ENCODE measurements at places on chromosomes 5 and 9. TPM values are rescaled to one million over a fixed set of nuclear protein-coding genes. Genes with fewer than 3 reads are reported as not detected.

The PCDHB12 gene
- total RNA-seq, result 3.6 TPM

- DNase-seq, result peak; percentile 65
These were observed 99.9 kb downstream of the ANKRD18B start for GRCh38 chr9:33623658-33624586.

- DNase-seq, result no peak
These were observed 25.9 kb upstream of the ADAMTSL1 start for GRCh38 chr9:18448101-18448500.

- DNase-seq, result no peak
These were observed 165.2 kb downstream of the TMEM38B start for GRCh38 chr9:105859428-105860091.

- DNase-seq, result no peak
These were observed 121.0 kb downstream of the NREP start for GRCh38 chr5:111635916-111636570.

The TLX3 gene
- total RNA-seq, result not detected

The HACD4 gene
- 0.34 TPM for total RNA-seq

DNA sequence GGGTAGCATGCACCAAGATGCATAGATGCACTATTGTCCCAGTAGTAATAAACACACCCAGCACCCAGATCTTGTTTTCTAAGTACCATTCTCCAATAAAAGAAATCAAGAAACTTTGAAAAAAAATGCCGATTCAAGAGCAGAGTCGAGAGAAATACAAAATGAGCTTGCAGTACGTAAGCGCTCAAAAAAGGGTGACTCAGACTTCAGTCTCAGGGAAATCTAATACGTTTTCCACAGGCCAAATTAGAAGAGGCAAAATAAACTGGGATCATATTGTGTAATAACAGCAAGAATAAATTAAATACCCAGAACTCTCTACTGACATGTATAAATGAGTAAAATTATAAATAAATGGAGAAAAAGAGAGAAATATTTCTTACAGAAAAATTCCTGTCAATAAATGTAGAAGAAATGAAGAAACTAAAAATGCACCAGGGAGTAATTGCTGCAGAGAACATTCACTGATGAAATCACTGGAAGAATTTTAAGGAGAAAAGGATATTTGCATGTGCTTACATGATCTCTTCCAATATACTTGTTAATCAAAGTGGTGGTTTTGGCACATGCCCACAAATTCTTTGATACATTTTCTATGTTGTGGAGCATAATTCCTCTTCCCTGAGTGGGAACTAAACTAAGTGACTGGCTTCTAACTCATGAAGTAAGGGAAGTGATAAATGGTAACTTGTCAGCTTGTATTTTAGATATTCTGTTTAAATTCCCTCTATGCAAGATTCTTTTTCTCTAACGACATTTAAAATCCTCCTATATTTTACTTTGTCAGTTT, 567.6 kb upstream of the ADAMTS16 start:
- peak; percentile 20 for DNase-seq

GRCh38 chr5:33973271-33973670, 11.2 kb downstream of the SLC45A2 start:
- no peak for DNase-seq

DNA sequence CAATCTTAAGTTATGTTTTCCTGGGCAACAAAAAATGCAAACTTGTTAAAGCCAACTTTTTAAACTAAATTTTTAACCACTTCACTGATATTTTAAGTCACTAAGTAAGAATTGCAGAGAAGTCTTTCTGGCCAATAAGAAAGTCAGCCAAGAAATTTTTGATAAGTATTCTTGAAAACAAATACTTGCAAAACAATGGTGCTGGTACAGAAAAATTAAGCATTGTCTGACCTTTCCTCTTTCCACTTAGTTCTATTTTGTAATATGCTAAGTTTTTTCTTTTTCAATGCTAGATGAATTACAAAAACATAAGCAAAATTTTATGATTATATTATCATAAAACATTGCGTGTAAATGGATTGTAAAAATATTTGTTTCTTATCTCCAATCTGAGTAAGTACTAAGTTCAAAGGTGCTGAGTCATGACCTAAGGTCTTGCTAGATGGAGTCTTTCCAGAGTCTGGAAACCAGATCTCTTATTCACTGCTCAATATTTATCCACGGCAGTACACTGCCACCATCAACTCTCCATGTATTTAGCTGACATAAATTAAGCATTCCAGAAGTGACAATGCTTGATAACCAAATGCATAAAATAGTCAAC, 139.7 kb downstream of the MEF2C start:
- peak; percentile 63 for DNase-seq

DNA sequence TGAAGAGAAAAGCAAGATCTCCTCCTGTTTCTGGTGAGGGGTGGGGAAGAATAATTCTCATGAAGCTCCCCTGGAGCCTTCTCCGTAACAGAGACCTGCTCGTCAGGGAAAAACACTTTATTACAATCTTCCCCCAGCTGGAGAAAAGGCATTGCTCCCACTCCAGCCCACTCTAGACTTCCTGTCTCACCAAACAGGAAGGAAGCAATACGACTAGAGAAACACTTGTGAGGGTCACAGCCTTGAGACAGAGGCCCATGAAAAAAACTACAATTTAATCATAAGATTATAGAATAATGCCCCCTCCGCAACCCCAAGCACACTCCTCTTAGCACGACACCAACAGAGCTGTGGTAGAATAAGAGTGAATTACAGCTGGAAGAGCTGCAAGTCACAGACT, 197.2 kb upstream of the S1PR3 start:
- no peak for DNase-seq

- peak; percentile 81 for DNase-seq
These were observed 136.0 kb upstream of the NREP start for GRCh38 chr5:111892949-111893348.

DNA sequence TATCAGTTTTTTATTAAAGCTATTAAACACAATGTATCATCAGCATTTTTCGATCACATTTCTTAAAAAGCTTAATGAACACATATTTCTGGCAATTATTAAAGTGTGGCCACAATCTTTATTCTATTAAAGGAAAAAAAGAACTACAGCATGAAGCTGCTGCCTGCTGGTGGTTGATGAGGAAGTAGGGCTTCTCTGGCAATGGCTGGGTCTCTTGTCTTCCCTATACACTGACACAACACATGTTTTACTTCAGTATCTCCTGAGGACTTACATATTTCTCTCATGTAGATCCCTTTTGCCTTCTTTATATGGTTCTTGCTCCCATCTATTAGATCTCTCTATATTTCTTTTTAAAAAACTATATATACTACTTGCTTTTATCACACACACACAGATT, 590.7 kb downstream of the RAB3C start:
- DNase-seq, result peak; percentile 35

The SLC34A1 gene
- not detected for total RNA-seq

The TMEM174 gene
- not detected for total RNA-seq

The RECK gene
- total RNA-seq, result 12.2 TPM

- no peak for DNase-seq
These were observed 70.3 kb upstream of the SAP30L start for GRCh38 chr5:154375329-154376008.

- DNase-seq, result no peak
These were observed 3.9 kb upstream of the RABL6 start for GRCh38 chr9:136803551-136804508.

DNA sequence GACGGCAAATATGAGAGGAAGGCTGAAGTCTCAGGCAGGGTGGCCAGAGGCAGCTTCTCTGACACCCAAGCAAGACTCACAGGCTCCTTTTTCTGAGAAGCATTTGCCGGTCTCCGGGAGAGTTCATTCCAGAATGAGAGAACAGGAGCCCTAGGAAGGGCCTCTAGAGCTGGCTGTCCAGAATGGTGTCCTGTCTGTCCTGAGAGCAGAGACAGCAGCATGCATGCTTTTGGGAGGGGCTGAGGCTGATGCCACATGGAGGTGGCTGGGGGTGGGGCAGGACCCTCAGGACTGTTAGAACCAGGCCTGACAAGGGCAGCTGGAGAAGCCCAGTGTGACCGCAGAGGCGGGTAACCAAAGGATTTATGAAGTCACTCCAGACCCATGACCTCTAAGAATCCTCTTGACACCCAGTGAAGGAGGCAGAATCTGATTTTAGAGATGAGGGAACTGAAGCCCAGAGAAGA, 60.0 kb downstream of the SHB start:
- peak; percentile 59 for DNase-seq

The KIF4B gene
- 0.06 TPM for total RNA-seq

DNA sequence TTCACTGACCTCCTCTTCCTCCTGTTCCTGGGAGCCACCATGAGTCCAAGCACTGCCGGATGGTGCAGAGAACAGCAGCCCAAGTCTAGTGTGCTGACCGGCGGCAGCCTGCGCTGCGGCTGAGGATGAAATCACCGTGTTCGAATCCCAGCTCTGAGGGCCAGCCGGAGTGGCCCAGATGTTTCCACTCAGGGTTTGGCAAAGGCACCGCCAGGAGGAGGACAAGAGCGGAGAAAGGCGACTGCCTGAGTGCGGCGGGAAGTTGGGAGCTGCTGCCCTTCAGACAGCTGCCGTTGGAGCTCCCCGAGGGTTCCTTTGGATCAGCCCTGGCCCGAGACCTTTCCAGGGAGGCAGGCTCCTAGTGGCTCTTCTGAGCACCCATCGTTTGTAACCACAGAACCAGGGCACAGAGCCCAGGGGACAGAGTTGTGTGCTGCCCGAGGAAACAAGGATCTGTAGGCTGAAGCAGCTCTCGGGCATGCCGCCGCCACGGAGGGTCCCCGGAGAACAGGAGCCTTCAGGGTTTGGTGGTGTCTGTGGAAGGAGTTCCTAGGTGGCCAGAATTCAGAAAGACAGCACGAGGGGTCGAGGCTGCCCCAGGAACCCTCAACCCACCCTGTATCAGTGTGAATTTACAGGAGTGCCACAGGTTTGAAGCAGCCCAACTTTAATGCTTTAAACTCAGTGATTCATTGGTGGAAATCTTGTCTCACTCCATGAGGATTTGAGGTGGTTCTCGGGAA, 115.6 kb upstream of the COL5A1 start:
- no peak for DNase-seq

DNA sequence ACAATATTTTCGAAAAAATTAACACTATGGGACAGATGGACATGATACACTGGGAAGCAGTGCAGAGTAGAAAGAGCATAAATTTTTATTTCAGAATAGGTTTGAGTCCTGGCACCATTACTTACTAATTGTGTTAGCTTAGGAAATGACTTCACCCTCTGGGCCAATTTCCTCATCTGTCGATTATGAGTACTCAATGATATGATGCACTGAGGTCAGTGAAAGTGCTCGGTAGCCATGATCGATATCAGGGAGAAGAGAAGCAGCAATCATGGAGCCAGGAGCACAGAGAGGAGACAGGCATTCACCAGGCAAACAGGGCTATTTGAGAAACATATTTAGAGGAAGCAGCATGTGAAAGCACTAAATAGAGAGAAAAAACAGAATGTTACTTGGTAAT, 29.4 kb downstream of the NR6A1 start:
- no peak for DNase-seq

- no peak for DNase-seq
These were observed 16.2 kb downstream of the RAD1 start for GRCh38 chr5:34899066-34899465.

DNA sequence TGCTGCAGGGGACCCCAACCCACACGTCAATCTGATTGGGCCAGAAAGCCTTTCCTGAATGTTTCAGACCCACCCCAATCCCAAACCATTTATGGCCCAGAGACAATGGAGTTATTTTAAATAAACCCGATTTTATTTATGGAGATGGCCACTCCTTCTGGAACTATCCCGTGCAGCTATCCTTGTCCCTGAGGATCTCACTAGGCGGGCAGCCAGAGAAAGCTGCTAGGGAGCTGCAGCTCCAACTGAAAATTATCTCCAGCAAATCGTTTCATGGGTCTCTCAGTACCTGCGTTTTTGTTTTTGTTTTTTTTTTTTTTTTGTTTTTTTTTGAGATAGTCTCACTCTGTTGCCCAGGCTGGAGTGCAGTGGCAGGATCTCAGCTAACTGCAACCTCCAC, 23.0 kb downstream of the C1QTNF2 start:
- DNase-seq, result no peak

- DNase-seq, result no peak
These were observed 10.1 kb upstream of the EFNA5 start for GRCh38 chr5:107680799-107681198.

The CARTPT gene
- total RNA-seq, result not detected

The PCSK1 gene
- not detected for total RNA-seq

GRCh38 chr9:100698945-100699344, 121.1 kb downstream of the CAVIN4 start:
- no peak for DNase-seq

The PCDH1 gene
- not detected for total RNA-seq

GRCh38 chr5:77768978-77769377, 7.2 kb downstream of the TBCA start:
- DNase-seq, result no peak

DNA sequence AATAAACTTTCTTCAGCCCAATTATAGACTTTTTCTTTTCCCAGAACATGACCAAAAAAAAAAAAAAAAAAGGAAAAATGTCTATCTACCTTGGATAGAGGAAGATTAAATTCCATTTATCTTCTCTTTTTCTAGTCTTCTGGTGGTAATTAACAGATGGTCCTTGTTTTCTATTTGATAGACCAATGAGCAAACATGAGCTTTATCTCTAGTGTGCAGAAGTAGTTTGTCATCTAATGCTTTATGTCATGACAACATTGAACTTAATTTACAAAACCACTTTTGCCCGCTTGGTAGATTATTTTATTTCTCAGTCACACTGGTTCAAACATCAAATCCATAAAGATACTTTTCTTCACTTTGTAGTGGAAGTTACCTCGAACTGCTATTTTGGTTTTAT, 69.5 kb upstream of the ELL2 start:
- no peak for DNase-seq

GRCh38 chr9:101398930-101399642, 435 bp downstream of the ZNF189 start:
- DNase-seq, result peak; percentile 4

- DNase-seq, result no peak
These were observed 359.7 kb downstream of the MLLT3 start for GRCh38 chr9:20262611-20263010.

DNA sequence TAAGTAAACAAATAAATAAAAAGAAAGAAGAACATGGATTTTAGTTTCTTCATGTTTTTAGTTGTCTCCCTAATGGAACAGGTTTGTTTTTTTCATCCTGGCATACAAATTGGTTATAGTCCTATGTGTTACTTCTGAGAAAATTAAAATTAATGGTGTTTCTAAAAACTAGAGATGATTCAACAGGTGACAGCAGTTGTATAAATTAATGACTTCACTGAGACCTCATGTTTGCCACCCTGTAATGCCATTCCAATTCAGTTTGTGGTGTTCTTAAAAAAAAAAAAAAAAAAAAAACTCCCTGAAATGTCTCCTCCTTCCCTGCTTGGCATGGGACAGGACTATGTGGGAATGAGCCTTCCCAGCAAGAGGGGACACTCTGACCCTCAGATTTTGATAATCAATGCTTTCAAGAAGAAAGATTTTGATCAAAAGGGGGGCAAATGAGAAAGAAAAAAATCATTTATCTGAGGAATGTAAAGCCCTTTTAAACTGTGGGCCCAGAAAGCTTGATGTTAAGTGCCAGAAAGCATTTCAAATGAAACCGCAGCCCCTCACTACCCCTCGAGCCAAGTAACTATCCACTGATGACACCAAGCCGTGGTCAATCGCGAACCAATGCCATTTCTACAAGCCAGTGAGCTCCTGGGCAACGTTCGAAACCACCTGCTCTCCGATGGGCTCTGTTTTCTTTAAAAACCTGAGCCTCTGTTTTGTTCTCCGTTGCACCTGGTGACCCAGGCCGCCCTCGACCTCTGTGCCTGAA, 941 bp downstream of the EXD3 start:
- DNase-seq, result no peak

GRCh38 chr5:67238191-67238590, 41.6 kb upstream of the CD180 start:
- DNase-seq, result no peak

The TMEM245 gene
- total RNA-seq, result 53.4 TPM

All from LHCN-M2 (cell line).